ENCODE measurements at places on chromosomes 6 and 20. TPM values are rescaled to one million over a fixed set of nuclear protein-coding genes. Genes with fewer than 3 reads are reported as not detected.

GRCh38 chr6:166940643-166941068, 15.7 kb downstream of the RNASET2 start:
- DNase-seq: no peak

Gene ZFP64
- 26.0 TPM for polyA plus RNA-seq

Gene TBX18
- polyA plus RNA-seq: not detected

Gene C20orf204
- polyA plus RNA-seq: 0.11 TPM

GRCh38 chr20:15374682-15375081, 1037.3 kb upstream of the FLRT3 start:
- no peak for DNase-seq

DNA sequence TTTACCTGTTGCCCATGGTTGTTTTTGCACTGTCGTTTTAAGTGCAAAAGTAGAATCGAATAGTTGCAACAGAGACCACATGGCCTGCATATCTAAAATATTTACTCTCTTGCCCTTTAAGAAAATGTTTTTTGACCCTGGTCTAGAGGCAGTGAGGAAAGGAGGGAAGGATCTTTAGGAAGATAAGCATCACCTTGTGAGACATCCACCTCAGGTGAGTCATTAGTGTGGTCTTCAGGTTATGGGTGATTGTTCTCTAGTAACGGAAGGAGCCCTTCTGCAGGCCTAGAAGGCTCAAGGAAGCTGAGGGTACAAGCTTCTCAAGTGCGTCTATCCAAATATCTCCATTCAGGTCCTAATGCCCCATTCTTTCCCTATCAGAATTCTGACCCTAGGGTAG, 6.6 kb upstream of the RAB44 start:
- DNase-seq: no peak

GRCh38 chr6:111837641-111838500, 35.4 kb downstream of the FYN start:
- DNase-seq: no peak

DNA sequence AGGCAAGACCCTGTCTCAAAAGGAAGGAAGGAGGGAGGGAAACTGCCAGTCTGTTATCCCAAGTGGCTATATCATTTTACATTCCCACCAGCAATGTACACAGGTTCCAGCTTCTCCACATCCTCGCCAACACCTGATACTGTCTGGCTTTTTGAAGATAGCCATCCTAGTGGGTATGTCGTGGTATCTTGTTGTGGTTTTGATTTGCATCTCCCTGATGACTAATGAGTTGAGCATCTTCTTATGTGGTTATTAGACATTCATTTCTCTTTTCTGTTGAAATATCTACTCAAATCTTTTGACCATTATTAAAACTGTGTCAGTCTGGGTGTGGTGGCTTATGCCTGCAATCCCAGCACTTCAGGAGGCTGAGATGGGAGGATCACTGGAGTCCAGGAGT, 47.9 kb upstream of the ARID1B start:
- peak; percentile 87 for DNase-seq

DNA sequence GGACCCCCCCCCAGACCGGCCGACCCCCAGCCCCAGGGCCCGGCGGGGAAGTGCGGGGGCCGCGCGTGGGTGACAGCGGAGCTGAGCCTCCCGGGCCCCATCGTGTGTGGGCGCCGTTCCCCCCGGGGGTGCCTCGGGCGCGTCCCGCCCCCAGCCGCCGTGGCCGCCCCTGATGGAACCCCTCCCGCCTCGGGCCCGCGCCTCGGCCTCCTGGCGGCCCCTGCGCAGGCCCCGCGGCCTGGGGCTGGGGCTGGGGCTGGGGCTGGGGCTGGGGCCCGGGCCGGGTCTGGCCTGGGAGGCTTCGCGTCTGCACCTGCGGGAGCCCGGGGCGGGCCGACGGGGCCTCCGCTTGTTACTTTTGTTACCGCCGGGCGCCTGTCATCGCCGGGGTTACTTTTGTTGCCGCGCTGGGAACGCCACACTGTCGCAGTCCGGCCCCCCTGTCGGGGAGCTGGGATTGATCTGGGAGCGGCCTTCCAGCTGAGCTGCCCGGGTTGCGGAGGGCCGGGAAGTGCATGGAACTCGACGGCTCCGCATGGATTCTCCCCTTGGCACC, 598 bp downstream of the OGFR start:
- DNase-seq: no peak

Gene TBXT
- not detected for polyA plus RNA-seq

- peak; percentile 90 for DNase-seq
Measured at GRCh38 chr6:129844118-129844891, 16.8 kb downstream of the TMEM244 start.

Gene THBD
- 1.8 TPM for polyA plus RNA-seq

GRCh38 chr6:31734821-31735406, 1.4 kb downstream of the CLIC1 start:
- peak; percentile 62 for DNase-seq

- no peak for DNase-seq
Measured at GRCh38 chr20:58459058-58459750, 56.0 kb downstream of the APCDD1L start.

Gene PSMF1
- polyA plus RNA-seq: 167 TPM

DNA sequence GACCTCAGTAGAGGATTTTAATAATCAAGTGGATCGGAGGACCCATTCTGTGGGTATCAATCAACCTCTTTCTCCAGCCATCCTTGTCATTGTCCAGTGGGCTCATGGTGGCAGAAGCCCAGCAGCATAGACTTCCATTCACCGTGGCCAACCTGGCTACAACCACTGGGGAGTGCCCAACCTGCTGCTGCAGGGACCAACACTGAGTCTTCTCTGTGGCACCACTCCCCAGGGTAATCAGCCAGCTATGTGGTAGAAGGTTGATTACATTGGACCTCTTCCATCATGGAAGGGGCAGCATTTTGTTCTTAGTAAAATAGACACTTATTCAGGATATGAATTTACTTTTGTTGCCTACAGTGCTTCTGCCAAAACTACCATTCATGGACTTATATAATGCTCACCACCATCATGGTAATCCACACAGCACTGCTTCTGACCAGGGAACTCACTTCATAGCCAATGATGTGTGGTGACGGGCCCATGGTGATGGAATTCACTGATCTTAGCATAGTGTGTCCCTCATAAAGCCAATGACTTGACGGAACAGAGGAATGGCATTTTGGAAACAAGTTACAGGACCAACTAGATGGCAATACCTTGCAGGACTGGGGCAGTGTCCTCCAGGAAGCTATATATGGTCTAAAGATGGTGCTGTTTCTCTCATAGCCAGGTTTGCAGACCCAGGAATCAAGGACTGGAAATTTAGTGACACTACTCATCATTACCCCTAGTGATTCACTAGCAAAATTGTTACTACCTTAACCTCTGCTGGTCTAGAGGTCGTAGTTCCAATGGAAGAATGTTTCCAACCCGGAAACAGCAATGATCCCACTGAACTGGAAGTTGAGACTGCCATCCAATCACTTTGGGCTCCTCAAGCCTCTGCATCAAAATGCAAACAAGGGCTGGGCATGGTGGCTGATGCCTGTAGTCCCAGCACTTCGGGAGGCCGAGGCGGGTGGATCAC, 7.6 kb downstream of the CD24 start:
- no peak for DNase-seq

Gene PPP1R3G
- 0.06 TPM for polyA plus RNA-seq

DNA sequence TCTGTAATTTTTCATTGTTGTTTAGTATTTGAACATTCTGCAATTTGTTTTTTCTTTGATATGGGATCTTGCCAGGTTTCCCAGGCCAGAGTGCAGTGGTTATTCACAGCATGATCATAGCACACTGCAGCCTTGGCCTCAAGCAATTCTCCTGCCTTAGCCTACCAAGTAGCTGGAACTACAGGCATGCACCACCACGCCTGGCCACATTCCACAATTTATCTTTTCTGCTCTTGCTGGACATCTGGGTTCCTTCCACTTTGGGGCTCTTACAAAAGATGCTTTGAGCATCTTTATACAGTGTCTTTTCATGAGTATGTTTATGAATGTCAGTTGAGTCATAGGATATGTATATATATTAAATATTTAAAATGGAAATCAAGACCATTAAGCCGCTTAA, 42.0 kb downstream of the PGM3 start:
- DNase-seq: peak; percentile 44

Gene EYS
- polyA plus RNA-seq: 0.03 TPM

- no peak for DNase-seq
Measured at GRCh38 chr6:127090051-127090450, 28.4 kb upstream of the RSPO3 start.

GRCh38 chr6:142013287-142013686, 119.4 kb upstream of the GJE1 start:
- DNase-seq: peak; percentile 82

Gene ASIP
- polyA plus RNA-seq: not detected

DNA sequence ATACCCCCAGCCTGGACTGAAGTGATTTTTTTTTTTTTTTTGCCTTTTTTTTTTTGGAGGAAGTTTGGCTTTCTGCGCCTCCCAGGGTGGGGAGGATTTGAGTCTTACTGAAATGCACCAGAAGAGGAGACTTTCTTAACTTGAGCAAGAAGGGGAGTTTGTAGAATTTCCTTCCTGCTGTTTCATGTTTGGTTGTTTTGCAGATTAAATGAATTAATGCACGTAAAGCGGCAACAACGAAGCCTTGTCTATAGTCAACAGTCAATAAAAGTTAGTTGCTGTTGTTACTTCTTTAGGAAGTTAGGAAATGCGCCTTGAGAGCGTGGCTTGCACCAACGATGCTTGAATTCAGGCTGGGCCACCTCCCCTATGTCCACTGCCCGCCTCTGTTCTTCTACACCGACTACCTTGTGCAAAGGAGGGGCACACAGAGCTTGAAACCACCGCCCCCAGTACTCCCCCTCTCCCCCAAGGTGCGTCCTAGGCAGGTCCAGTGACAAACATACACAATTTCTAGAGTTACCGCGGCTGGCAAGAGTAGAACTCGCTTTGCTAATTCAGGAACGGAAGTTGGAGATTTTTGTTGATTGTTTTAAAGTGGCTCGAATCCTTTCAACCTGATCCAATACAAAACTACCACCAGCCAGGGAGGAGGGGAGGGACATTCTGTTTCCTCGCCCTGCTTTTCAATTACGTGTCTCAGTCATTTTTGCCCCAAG, 830 bp upstream of the CYP24A1 start:
- no peak for DNase-seq

DNA sequence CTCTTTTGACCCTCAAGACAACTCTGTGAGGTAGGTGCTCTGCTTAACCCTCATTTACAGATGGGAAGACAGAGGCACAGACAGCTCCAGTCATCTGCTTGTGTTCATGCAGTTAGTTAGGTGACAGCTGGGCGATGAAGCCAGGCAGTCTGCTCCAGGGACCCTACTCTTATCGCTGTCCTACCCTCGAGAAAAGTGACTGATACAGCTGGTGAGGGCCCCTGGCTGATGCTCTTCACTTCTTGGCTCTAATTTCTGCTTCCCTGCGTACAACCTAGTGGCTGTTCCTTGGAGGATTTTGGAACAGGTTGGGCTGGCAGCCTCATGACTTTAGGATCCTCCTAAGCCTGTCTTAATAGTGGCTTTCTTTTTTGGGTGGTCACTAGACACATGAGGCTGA, 9.1 kb upstream of the TJAP1 start:
- DNase-seq: no peak

Gene SLC22A2
- polyA plus RNA-seq: not detected

GRCh38 chr20:50519036-50519762, 9.0 kb downstream of the PTPN1 start:
- DNase-seq: no peak

DNA sequence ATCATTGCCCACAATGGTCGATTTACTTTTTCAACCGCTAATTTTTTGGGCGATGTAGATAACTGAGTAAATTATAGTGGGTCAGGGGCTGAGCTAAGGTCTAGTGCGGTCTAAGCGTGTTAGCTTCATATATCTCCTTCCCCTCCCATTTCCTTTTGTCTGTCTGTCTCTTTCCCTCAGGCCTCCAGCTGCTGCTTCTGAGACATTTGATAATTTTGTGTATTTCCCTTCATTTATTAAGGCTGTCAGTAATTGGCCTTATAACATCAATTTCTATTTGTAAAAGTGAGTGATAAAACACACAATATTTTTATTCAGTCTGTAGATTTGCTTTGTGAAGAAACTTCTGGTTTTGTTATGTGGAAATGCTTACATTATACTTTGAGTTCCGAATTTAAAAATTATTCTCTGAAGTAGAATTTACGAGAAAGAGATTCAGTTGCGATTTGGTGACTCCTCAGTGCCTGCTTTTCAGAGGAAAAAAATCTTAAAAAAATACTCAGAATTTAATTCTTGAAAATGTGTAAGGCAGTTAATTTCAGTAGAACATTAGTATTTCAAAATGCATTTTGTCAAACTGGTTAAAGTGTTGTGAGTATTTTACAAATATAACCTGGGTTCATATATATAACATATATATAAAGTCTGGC, 1.4 kb downstream of the TMEM170B start:
- DNase-seq: no peak

DNA sequence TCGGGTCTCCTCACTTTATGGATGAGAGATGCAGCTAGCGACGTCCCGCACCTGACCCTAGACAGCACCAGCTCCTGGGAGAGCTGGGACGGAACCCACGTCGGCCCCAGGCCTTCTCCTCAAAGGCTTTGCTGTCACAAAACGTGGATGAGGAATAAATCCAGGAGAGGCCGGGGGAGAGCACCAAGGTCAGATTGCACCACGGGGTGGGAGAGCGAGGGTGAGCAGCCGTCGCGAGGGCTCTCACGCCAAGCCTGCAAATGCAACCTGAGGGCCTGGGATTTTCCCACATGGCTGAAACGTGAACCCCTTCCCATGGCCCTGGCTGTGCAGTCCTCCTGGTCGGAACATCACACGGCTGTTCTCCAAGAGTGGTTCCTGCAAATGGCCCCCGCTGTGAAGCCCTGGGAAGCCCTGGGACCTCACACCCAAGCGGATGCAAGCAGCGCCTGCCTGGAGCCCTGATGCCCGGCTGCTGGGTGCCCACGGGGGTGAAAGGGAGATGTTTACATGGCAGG, 45.3 kb downstream of the DLL1 start:
- DNase-seq: no peak

DNA sequence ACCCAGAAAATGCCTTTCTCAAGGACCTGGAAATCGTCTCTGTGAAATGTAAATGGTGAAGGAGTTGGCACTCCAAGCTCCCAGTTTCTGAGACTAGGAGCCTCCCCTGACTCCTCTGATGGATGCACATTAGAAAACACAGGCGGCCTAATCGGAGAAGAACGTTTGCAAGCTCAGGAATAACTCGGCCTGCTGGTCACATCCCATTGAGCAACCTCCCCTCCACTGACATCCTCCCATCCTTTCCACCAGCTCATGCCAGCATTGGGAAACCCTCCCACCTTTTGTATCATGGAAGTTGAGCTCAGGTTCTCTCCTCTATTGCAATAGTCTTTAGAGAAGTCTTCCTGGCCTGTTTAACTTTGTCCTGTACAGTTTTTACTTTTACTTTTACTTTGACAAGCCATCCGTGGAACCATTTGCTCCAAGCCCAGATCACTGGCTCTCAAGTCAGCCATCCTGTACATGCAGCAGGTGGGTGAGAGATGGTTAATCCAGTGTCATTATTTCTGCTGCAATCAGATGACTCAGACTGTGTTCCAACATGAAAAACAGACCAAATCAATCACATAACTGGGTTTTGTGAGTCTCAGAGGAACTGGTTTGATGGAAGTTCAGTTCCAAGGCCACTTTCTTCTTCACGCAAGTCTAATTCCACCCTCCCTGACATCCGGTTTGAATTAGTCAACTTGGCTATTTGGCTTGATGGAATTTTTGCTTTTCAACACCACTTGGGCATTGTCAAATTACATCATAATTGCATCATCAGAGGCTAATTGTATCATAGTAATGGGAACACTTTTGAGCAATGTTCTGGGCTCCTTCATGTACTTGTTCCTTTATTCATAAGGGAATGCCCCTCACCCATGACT, 619.4 kb upstream of the CDH4 start:
- DNase-seq: no peak

Gene C20orf202
- polyA plus RNA-seq: not detected
